Central memory CD8-positive, alpha-beta T cell (primary cell): ENCODE measurements at places on chromosomes 6 and 20.

GRCh38 chr6:117919775-117920729 lies 13.0 kb downstream of the SLC35F1 start:
- peaks cover 15% of the 10 kb centered on the region for H3K27me3 ChIP-seq
- no peaks in the 10 kb centered on the region for H3K36me3 ChIP-seq
- no peak overlapping the region for H3K4me3 ChIP-seq
- H3K4me1 ChIP-seq, result no peaks in the 10 kb centered on the region
- no peak for DNase-seq

- H3K27me3 ChIP-seq, result peaks cover under 1% of the 10 kb centered on the region
- H3K4me1 ChIP-seq, result no peaks in the 10 kb centered on the region
- DNase-seq, result no peak
- H3K36me3 ChIP-seq, result no peaks in the 10 kb centered on the region
Observed at GRCh38 chr6:14417377-14417776, 299.8 kb downstream of the CD83 start.

DNA sequence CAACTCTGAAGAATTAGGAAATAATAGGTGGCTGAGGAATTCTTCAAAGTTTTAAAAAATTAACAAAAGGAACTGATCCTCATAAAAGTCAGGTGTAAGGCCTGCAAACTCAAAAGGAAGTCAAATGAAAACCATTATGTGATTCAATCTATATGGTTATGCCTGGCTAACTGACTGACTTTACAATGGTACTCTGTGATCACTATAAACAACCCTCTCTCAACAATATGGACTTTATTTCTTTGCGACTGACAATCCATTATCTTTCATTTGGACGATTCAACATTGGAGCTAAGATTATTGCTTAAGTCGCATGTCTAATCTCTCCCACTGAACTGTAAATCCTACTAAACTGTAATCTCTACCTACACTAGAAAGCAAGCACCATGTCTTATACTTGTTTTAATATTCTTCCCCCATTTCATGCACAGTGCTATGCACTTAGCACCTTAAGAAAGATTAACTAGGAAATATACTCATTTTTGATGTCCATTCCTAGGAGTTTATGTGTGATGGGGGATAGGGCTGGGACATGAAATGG lies 1.4 kb downstream of the STK38 start:
- no peak for DNase-seq
- peaks cover 36% of the 10 kb centered on the region for H3K36me3 ChIP-seq
- H3K4me3 ChIP-seq, result peak overlapping the region; percentile 98
- H3K27me3 ChIP-seq, result no peaks in the 10 kb centered on the region
- peak overlapping the region; percentile 98 for H3K27ac ChIP-seq

- H3K36me3 ChIP-seq, result no peaks in the 10 kb centered on the region
- H3K4me3 ChIP-seq, result no peak overlapping the region
- no peak overlapping the region for H3K27ac ChIP-seq
- no peaks in the 10 kb centered on the region for H3K4me1 ChIP-seq
Observed at GRCh38 chr20:18218280-18218679, 70.0 kb upstream of the ZNF133 start.

DNA sequence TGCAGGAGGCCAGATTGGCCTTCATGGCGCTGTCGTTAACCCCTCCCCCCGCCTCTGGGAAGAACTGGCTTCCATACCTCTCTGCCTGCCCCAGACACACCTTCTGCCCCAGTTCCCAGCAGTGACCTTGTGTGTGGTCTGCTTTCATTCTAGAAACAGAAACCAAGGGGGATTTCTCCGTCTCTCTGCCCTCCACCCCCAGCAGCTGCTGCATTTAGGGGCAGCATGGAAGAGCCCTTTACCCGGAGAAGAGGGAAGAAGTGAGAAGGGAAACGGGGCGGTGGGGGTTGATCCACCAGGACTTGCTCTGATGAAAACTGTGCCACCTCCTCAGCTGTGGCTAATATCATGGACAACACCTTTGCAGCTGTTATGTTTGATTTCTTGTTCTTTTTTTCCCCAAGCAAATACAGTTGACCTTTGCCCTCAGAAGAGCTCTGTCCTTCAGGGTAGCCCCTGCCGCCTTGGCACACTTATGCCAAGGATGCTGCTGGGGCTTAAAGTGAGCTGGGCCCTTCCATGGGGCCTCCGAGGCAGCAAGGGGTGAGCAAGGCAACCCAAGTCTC lies 6.1 kb downstream of the GLP1R start:
- peaks cover 41% of the 10 kb centered on the region for H3K27me3 ChIP-seq
- DNase-seq, result no peak
- peaks cover 7% of the 10 kb centered on the region for H3K4me1 ChIP-seq
- H3K27ac ChIP-seq, result no peak overlapping the region
- no peaks in the 10 kb centered on the region for H3K36me3 ChIP-seq

GRCh38 chr6:141326426-141326825 lies 806.3 kb upstream of the GJE1 start:
- no peaks in the 10 kb centered on the region for H3K36me3 ChIP-seq
- H3K27ac ChIP-seq, result peak overlapping the region; percentile 78
- no peak overlapping the region for H3K4me3 ChIP-seq

- H3K36me3 ChIP-seq, result no peaks in the 10 kb centered on the region
- DNase-seq, result peak; percentile 57
- peak overlapping the region; percentile 38 for H3K27ac ChIP-seq
- H3K27me3 ChIP-seq, result no peaks in the 10 kb centered on the region
- no peak overlapping the region for H3K4me3 ChIP-seq
Observed at GRCh38 chr20:8305449-8305978, 173.4 kb downstream of the PLCB1 start.

- no peaks in the 10 kb centered on the region for H3K27me3 ChIP-seq
- no peaks in the 10 kb centered on the region for H3K36me3 ChIP-seq
- H3K4me1 ChIP-seq, result no peaks in the 10 kb centered on the region
- no peak overlapping the region for H3K4me3 ChIP-seq
Observed at GRCh38 chr6:167452338-167453081, 127.6 kb downstream of the TTLL2 start.

GRCh38 chr20:61125546-61126180 lies 126.4 kb upstream of the CDH4 start:
- DNase-seq, result no peak
- H3K36me3 ChIP-seq, result no peaks in the 10 kb centered on the region
- peaks cover 28% of the 10 kb centered on the region for H3K27me3 ChIP-seq
- no peak overlapping the region for H3K27ac ChIP-seq
- H3K4me3 ChIP-seq, result no peak overlapping the region

- H3K4me3 ChIP-seq, result no peak overlapping the region
- H3K27ac ChIP-seq, result no peak overlapping the region
- peaks cover 12% of the 10 kb centered on the region for H3K4me1 ChIP-seq
- peaks cover 2% of the 10 kb centered on the region for H3K36me3 ChIP-seq
Observed at GRCh38 chr20:3383878-3384495, 23.5 kb downstream of the DNAAF9 start.

GRCh38 chr6:90450268-90450953 lies 136.5 kb downstream of the MAP3K7 start:
- no peak overlapping the region for H3K27ac ChIP-seq
- no peak overlapping the region for H3K4me3 ChIP-seq
- no peaks in the 10 kb centered on the region for H3K4me1 ChIP-seq

- no peaks in the 10 kb centered on the region for H3K4me1 ChIP-seq
- H3K27me3 ChIP-seq, result peaks cover 75% of the 10 kb centered on the region
- H3K36me3 ChIP-seq, result no peaks in the 10 kb centered on the region
- DNase-seq, result no peak
- no peak overlapping the region for H3K27ac ChIP-seq
Observed at GRCh38 chr6:7496266-7496875, 45.1 kb upstream of the DSP start.

DNA sequence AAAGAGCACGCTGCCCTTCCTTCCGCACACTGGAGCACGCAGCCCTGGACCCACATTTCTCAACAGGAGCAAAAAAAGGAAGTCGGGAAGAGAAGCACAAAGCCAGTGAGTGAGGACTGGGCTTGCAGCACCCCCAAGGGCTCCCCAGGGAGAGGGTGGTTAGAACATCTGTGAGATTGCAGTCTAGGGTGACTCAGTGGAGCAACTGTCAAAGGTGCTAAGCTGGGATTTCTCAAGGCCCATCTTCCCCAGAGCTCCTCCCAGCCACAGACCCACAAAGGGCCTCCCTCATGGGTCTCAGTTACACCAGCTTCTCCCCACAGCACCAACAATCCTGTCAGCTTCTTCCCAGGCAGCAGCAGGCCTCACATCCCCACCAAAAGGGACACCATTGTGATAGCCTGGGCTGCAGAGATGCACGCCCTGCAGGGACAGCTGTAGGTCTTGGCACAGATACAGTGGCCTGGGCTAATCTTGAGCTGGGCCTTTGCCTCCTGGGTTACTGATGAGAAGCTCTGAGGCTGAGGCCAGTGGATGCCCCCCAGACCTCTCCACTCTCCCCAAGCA lies 39.6 kb upstream of the CD93 start:
- H3K27me3 ChIP-seq, result no peaks in the 10 kb centered on the region
- no peaks in the 10 kb centered on the region for H3K4me1 ChIP-seq
- peaks cover 2% of the 10 kb centered on the region for H3K36me3 ChIP-seq
- DNase-seq, result no peak

DNA sequence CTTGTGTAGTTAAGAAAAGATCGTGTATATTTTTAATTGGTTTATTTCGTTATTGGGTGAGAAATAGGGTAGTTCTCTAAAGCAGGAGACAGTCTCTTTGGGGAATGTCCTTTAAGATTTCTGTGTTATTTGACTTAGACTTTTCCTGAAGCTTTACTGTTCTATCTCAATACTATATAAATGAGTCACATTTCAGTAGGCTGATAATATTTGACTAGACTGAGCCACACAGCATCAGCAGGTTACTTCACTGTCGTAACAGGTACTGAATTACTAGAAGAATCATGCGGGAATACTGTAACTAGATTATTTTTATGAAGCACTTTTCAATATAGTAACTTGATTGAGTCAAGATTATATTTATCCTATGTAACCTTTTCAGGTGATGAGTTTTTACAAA lies 1.4 kb downstream of the SMAP1 start:
- peak overlapping the region; percentile 86 for H3K27ac ChIP-seq
- H3K4me3 ChIP-seq, result peak overlapping the region; percentile 84
- no peaks in the 10 kb centered on the region for H3K27me3 ChIP-seq

DNA sequence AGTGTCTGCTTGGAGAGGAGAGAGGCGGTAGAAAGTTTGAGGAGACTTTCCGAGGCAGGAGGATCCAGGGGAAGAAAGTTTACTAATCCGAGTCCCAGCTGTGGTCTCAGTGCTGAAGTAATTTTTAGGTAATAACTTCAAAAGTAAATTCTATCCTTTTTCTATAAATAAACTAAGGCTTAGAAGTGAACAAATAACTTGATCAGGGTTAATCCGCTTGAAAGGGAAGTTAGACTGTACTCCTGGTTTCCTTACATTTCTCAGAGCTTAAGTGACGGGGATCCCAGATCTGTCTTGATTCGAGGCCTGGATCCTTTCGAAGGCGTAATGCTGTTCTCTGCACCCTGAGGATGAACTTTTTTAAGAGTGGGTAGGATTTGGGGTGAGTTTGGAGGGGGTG lies 2.6 kb downstream of the STK35 start:
- no peaks in the 10 kb centered on the region for H3K27me3 ChIP-seq
- peak overlapping the region; percentile 99 for H3K27ac ChIP-seq
- peaks cover 65% of the 10 kb centered on the region for H3K4me1 ChIP-seq
- peak overlapping the region; percentile 88 for H3K4me3 ChIP-seq

GRCh38 chr6:41536795-41537758 lies 9.1 kb upstream of the FOXP4 start:
- H3K27ac ChIP-seq, result no peak overlapping the region
- peaks cover 6% of the 10 kb centered on the region for H3K36me3 ChIP-seq
- H3K4me1 ChIP-seq, result peaks cover 19% of the 10 kb centered on the region
- no peaks in the 10 kb centered on the region for H3K27me3 ChIP-seq
- no peak overlapping the region for H3K4me3 ChIP-seq

DNA sequence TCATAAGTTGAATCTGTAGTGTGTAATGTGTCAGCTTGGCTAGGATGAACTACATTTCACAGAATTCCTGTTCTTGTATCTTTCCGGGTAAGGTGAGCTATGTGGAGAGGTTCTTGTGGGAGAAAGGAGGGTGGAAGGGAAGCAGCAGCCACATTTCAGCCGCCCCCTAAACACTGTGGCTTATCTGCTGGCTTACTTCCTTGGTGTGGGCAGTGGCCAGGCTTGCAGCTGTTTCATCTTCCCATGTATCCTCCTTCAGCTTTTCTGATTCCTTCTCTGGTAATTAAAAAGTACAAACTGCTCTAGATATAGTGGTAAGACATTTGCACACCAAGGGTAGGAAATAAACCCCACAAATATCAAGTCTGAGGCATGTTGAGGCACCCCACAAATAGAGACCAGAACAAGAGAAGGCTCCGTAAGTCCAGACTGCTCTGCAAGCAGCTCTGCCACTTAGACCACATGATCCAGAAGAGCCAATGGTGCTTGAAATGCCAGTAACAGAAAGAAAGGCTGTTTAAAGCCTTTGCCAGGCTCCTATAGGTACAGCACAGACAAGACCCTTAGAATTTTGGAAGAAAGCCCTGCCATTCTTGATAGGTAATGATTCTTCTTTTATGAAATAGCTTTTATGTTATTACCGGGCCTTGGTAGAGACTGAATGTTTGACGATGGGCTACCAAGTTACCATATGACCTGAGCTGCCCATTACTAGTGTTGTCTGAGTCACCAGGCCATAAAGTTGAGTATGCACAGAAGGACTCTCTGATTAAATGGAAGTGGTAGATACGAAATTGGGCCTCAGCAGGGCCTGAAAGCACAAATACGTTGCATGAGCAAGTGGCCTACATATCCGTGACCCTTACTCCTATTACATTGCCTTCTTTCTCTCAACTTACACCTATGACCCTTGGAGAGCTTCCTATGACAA lies 215.0 kb upstream of the SGK1 start:
- no peak for DNase-seq
- H3K4me3 ChIP-seq, result no peak overlapping the region
- H3K27me3 ChIP-seq, result no peaks in the 10 kb centered on the region
- peaks cover 6% of the 10 kb centered on the region for H3K4me1 ChIP-seq

DNA sequence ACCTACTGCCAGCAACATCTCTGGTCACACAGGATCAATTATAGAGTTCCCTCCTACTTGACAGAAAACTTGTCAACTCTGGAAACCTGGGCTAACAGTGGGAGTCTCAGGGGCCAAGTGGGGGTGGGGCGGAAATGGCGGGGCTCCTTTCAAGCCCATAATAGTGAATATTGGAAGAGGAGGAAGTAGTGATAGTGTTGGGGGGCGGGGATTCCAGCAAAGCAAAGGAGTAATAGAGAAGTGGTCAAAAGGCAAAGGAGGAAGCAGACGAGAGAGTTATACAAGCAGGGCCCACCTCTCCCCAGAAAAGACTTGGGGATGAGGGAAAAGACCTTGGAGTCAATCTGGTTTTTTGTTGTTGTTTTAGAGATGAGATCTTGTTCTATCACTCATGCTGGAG lies 2.1 kb downstream of the DEF6 start:
- no peaks in the 10 kb centered on the region for H3K27me3 ChIP-seq
- H3K27ac ChIP-seq, result peak overlapping the region; percentile 90
- no peak for DNase-seq
- H3K4me1 ChIP-seq, result peaks cover 58% of the 10 kb centered on the region

DNA sequence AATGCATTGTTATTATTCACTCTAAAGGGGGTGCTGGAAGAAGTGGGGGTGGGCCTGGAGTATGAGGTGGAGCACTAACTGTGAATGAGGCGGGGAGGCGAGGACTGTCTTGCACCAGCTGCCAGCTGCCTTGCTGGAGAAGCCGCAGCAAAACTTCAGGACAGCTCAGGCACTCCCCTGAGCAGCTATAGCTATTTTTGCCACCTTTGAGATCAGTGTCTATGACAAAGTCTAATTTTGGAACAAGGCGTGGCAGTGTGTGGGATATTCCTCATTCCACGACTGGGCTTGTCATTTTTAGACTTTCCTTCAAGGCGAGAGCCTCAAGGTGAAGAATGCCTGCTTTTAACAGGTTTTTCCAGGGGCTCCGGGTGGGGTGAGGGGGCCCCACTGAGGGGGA lies 143.8 kb downstream of the DOK5 start:
- no peaks in the 10 kb centered on the region for H3K27me3 ChIP-seq
- no peak overlapping the region for H3K4me3 ChIP-seq
- no peaks in the 10 kb centered on the region for H3K4me1 ChIP-seq
- no peak for DNase-seq
- no peaks in the 10 kb centered on the region for H3K36me3 ChIP-seq
